ENCODE measurements at places on chromosomes 6 and 20.
A peak's percentile ranks its signal among the peaks of the same experiment; 100 is the strongest.

- DNase-seq, result no peak
These were observed 67.7 kb upstream of the SPTLC3 start for GRCh38 chr20:12941025-12941424.

DNA sequence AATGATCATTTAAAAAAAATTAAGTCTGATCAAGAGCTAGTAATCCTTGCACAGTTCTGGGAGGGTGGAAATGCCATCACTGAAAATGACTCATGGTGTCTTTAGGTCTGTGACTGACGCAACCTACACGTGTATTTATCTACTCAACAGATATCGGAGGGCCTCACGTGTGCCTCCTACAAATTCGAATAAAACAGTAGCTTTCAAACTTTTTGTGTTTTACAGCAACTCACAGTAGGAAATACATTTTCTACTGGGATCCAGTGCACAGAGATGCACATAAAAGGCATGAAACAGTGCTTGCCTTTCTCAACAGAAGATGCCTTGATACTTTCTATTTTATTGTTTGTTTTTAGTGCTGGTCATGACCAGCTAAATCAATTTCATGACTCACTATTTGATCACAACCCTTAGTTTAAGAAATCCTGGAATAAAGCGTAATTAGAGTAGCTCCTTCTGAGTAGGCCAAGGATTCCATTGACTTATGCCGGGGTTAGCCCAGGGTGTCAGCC is 210.0 kb upstream of the SNX9 start:
- DNase-seq, result no peak

DNA sequence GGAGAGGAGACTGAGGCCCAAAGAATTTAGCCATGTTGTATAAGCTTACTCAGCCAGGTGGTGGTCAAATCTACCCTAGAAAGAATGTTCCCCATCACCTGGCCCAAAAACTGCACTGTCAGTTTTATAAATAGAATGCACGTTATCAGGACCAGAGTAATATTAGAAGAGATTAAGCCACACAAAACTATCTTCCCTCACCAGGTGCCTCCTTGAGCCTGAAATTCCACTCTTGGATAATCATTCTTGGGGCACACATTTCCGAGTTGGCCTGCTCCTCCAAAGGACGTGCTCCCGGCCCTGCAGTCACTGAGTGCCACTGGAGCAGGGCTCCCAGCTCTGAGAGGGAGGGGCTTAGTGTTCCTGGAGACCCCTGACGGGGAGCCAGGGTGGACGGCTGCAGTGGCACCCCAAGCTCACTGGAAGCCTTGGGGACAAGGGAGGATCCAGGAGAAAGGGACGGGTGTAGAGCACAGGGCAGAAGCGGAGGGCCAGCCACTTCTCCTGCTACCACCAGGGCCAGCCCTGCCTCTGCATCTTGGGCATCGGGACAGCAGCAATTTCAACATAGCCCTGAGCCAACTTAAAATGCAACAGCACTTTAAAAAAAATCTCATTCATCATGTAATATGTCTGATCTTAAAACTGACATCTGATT is 160.8 kb upstream of the QKI start:
- no peak for DNase-seq

GRCh38 chr6:36441307-36441894 is 1.3 kb downstream of the PXT1 start:
- peak; percentile 80 for DNase-seq

DNA sequence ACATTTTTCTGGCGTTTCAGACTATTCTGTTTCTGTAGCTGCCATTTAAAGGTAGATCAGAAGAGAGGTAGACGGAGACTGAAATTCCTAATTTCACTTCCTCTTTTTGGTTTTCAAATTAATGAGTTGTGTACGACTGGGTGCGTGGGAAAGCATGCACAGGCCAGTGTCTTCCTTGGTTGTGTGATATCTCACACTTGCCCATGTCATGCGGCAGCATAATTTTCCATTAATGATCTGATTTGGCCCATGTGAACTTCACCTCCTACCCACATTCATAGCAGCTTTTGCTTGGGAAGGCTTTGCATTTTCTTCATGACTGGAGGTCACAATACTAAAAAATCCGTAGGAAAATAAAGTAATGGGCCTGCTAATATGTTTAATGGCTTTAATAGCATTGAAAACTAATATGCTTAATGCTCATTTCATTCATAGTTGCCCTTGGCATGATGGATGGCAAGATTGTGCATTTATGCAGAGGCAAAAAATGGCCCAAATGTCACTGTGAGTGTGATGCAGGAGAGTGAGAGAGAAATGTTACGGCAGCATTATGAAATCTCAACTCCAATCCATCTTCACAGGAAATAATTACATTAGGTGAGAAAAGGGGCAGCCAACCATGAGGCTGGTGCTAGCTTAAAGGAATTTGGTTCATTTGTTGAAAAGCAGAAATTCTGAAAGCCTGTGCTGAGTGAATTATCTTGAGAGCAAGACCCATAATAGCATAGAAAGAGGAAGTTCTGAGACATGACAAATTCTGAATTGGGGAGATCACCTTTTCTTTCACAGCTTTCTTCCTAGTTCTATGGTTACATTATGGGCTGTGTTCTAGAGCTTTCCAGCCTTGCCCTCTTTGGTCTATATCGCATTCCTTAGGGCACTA is 69.0 kb upstream of the UST start:
- peak; percentile 54 for DNase-seq

GRCh38 chr20:45892049-45892825 is 1.1 kb downstream of the CTSA start:
- DNase-seq, result no peak
